ENCODE measurements at places on chromosomes 13 and 19.

DNA sequence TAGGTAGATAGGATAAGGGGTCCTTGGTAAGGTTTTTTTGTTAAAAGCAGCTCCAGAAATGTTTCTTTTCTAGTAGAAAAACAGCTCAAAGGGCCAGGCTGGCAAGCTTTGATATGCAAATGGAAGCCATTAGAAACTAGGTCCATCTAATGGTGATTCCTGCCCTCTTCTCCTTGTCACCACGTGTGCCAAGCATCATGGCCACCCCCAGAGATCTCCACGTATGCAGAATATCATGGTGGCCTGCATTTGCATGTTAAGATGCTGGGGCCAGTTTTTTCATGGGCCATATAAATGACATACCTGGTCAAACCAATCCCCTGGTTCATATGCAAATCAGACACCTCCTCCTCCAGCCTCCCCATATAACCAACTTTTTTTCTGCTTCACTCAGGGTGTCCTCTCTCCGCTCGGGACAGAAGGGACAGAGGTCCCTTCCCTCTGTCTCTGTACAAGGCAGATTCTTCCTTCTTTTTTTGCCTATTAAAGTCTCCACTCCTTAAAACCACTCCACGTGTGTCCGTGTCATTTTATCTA is 1335.9 kb downstream of the UQCRFS1 start:
- DNase-seq = no peak

DNA sequence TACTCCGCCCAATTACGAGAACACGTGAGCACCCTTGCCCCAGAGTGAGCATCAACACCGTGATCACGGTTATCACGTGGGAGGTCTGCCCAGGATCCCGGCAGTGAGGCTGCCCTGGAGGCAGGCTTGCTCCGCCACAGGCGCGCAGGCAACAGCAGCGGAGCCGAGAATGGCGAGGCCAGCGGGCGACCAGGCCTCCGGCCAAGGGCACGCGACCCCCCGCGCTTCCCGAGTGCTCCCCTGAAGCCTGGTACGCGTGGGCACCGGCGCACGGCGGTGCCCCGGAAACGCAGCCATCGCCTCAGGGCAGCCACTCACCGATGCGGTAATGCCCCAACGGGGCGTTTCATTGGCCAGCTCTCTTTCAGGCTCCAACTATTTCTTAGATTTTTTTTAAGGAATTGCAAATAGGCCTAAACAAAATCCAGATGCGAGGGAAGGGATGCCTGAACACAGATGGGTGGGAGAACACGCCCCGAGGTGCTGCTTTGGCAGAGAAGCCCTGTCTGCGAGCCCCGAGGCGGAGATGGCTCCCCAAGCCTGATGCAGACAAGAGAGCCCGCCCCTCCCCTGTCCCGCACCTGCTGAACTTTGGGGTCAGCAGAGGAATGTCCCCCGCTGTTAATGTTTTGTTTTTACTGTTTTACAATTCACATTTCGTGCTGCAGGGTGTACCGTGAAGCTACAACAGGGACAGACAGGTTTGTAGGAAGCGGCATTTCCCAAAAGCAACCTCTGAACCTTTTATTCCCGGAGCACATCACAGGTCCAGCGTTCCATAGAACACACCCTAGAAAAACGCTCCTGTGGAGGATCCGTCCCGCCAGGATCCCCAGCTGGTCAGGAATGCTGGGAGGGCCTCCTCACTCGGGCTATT is 132.7 kb downstream of the ZDHHC20 start:
- no peak for DNase-seq

DNA sequence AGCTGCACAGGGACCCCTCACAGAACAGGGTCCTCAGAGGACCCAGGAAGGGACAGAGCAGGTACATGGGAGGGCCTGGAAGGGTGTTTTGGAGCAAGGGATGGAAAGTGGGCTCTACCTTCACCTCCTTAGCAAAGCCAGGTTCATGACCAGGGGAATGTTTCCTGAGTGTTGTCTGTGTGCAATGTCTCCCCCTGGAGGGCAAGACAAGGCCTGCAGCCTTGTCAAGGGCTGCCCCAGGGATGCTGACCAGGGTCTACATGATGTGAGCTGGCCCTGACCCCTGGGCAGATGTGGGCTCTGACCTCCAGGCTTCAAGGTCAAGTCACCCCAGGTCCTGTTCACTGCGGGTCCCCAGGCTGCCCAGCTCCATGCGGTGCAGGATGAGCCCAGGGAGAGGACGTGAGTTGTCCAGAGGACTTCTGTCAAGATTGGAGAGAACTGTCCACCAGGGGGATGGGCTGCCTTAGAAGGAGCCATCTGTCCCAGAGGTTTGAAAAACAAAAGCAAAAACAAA is 1.0 kb upstream of the CEACAM1 start:
- peak; percentile 81 for DNase-seq

DNA sequence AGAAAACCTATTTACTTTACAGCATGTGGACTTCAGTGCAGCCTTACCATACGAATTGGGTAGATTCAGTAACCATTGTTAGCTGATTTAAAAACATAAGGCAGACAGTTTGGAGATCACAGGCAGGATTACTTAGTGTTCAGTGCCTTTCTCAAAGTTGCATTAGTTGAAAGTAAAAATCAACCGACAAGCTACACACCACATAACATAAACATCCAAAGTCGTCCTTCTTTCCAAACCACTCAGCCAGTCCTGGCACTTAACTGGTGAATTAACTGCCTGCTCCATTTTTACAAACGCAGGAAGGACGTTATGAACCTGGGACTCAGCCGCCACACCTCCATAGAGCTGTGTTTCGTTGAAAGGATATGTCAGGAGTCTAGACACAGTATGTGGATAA is 91.4 kb downstream of the COL4A1 start:
- DNase-seq = no peak

DNA sequence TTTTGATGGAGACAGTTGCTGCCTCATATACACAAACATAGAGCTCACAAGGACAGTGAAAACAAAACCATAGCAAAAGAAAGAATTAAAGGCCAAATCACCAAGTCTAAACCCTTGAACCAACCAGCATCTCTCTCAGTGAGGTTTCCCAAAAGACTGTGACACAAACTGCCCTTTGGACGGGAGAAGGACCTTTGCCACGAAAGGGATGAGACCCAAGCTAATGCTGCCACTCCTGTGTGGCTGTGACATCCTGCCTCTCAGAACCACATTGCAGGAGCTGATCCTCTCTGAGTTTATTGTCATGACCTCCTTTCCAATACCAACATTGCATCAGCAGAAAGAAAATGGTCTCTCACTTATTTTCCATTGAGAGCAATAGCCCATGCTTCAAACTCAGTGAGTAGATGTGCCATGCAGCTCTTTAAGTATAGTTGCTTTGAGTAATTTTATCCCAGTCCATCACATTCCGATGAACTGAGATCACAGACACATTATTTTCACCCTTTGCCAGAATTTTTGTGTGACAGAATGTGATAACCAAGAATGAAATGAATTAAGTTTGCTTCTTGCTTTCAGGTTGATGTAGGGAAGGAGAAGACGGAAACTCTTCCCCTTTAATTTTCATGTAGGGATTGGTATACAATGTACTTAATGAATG is 133.5 kb upstream of the IRS2 start:
- DNase-seq = no peak

GRCh38 chr13:97136418-97136817 is 85.7 kb upstream of the MBNL2 start:
- DNase-seq = no peak

- no peak for DNase-seq
Observed at GRCh38 chr19:6740589-6741343, 1.3 kb downstream of the TRIP10 start.

GRCh38 chr13:51235756-51236490 is 13.7 kb downstream of the FAM124A start:
- no peak for DNase-seq

Measured in GM13977 (cell line).